Myocyte (in vitro differentiated cells): ENCODE measurements at places on chromosomes 12 and 14.

DNA sequence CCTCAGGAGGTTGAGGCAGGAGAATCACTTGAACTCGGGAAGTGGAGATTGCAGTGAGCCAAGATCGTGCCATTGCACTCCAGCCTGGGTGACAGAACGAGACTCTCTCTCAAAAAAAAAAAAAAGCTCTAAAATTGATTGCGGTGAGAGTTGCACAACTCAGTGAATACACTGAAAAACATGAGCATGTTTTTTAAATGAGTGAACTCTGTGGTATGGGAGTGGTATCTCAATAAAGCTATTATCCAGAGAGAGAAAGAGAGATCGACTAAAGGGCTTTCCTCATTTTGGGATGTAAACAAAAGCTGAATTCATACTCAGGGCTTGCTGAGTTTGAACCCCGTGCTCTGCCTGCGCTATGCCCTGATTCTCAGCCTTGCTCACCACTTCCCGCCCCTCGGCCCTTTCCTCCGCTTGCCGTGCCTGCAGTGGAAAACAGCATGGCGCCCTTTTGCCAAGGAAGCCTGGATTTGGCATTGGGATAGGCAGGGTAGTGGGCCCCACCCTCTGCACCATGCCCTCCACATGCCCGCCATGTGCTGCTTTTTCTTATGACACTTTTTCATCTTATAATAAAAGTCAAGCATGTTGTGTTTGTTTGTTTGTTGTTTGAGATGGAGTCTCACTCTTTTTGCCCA, 102.5 kb downstream of the LGMN start:
- no peak for DNase-seq

GRCh38 chr14:90023176-90023896, 38.5 kb upstream of the KCNK13 start:
- DNase-seq = no peak

DNA sequence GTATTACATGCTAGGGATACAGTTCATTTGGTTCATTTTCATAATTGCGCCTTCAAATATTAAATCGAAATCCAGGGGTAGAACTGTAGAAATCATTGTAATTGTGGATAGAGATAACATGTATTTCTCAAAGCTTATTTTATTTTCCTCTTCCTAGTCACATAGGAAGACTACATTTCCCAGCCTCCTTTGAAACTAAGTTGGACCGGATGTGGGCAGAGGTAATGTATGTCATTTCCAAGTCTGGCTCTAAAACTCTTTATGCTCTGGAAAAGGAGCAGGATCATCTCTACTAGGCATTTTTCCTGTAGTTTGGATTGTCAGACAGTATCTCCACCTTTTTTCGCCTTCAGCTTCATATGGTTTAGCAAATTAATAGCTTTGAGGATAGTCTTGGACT, 70.1 kb upstream of the CRY1 start:
- no peak for DNase-seq

- no peak for DNase-seq
Measured at GRCh38 chr12:47614521-47614920, 91.3 kb downstream of the RPAP3 start.
